Aorta (tissue), 5 donors: ENCODE measurements at places on chromosomes 6 and 20. TPM values are rescaled to one million over a fixed set of nuclear protein-coding genes. Genes with fewer than 3 reads are reported as not detected.

DNA sequence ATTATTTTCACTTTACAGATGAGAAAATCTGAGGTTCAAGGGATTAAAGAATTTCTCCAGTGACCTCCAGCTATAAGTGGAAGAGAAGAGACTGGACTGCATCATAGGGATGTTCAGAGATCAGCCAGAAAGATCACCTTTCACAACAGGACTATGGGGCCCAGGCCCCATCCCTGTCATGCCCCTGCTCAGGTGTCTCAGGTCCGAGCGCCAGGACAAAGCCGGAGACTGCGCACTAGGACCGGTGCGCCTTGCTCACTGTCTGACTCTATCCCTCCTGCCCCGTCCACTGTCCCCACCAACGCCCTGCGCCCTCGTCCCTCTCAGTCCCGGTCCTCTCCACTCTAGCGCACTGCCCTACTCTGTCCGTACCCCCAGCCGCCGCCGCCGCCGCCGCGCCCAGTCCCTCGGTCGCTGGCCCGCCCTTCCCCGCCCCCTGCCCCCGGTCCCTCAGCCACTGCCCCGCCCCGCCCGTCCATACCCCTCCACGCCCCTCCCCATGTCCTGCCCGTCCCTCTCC lies 521 bp upstream of the RAD21L1 start:
- H3K4me3 ChIP-seq, result no peak overlapping the region
- H3K27me3 ChIP-seq, result no peaks in the 10 kb centered on the region
- H3K36me3 ChIP-seq, result no peaks in the 10 kb centered on the region
- H3K4me1 ChIP-seq, result no peaks in the 10 kb centered on the region
- no peak for DNase-seq

GRCh38 chr6:78093906-78094305 lies 441.1 kb downstream of the MEI4 start:
- H3K4me1 ChIP-seq, result peaks cover 5% of the 10 kb centered on the region
- no peaks in the 10 kb centered on the region for H3K27me3 ChIP-seq
- no peak for DNase-seq
- H3K4me3 ChIP-seq, result no peak overlapping the region
- H3K27ac ChIP-seq, result no peak overlapping the region
- no peaks in the 10 kb centered on the region for H3K36me3 ChIP-seq

- H3K36me3 ChIP-seq, result no peaks in the 10 kb centered on the region
- no peak overlapping the region for H3K27ac ChIP-seq
- no peaks in the 10 kb centered on the region for H3K27me3 ChIP-seq
- no peak for DNase-seq
These were observed 750.8 kb upstream of the SLC35B3 start for GRCh38 chr6:9186148-9186547.

DNA sequence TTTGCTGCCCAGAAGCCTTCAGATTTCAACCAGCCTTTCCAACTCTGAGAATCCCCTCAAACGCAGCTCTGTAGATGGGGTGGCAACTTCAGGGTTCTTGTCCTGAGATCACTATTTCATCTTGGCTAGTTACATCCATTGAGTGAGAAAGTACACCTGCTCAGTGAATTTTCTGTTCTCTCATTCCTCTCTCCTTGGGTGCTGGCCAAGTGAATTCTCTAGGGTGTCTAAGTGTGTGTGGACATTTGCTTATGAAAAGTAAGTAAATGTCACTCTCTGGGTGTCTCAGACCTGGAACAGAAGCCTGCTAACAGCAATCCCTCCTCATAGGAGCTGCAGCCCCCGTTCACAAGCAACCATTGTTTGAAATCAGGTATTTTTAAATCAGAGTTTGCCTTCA lies 3.8 kb downstream of the RIN2 start:
- DNase-seq, result no peak
- H3K27ac ChIP-seq, result no peak overlapping the region
- no peaks in the 10 kb centered on the region for H3K36me3 ChIP-seq
- H3K27me3 ChIP-seq, result no peaks in the 10 kb centered on the region

GRCh38 chr6:1630771-1631217 lies 21.1 kb downstream of the FOXC1 start:
- H3K4me3 ChIP-seq, result no peak overlapping the region
- no peak overlapping the region for H3K27ac ChIP-seq
- H3K4me1 ChIP-seq, result peaks cover 2% of the 10 kb centered on the region
- no peak for DNase-seq
- no peaks in the 10 kb centered on the region for H3K27me3 ChIP-seq

- H3K27me3 ChIP-seq, result peaks cover 4% of the 10 kb centered on the region
- no peak overlapping the region for H3K4me3 ChIP-seq
- no peaks in the 10 kb centered on the region for H3K4me1 ChIP-seq
- no peaks in the 10 kb centered on the region for H3K36me3 ChIP-seq
- no peak for DNase-seq
These were observed 155.3 kb downstream of the PLCB1 start for GRCh38 chr20:8287340-8287739.

GRCh38 chr6:50565004-50565403 lies 148.3 kb upstream of the TFAP2D start:
- DNase-seq, result no peak
- H3K4me3 ChIP-seq, result no peak overlapping the region
- no peaks in the 10 kb centered on the region for H3K4me1 ChIP-seq
- no peak overlapping the region for H3K27ac ChIP-seq

The TNFRSF6B gene
- 11.5 TPM for total RNA-seq

The PTCRA gene
- not detected for total RNA-seq

The SLA2 gene
- 0.99 TPM for total RNA-seq

The DEFB132 gene
- total RNA-seq, result not detected

The SPATS1 gene
- not detected for total RNA-seq
